ENCODE measurements at places on chromosomes 6 and 20. TPM values are rescaled to one million over a fixed set of nuclear protein-coding genes. Genes with fewer than 3 reads are reported as not detected.

The NEDD9 gene
- 10.5 TPM for polyA plus RNA-seq

The LSM2 gene
- 60.4 TPM for polyA plus RNA-seq

The ZFP57 gene
- polyA plus RNA-seq = 3.9 TPM

The DCDC2 gene
- polyA plus RNA-seq = 0.19 TPM

The POU5F1 gene
- 0.30 TPM for polyA plus RNA-seq

The TREM1 gene
- not detected for polyA plus RNA-seq

The HLA-DMB gene
- polyA plus RNA-seq = 3.0 TPM

The PPP1R16B gene
- 4.2 TPM for polyA plus RNA-seq

The ZNF341 gene
- polyA plus RNA-seq = 2.5 TPM

The BLOC1S5 gene
- polyA plus RNA-seq = 12.6 TPM

The CD109 gene
- 15.6 TPM for polyA plus RNA-seq

The ZNF165 gene
- 0.69 TPM for polyA plus RNA-seq

The ENPP5 gene
- 5.1 TPM for polyA plus RNA-seq

The HLA-DOB gene
- not detected for polyA plus RNA-seq

The ROMO1 gene
- polyA plus RNA-seq = 62.3 TPM

The C6orf136 gene
- polyA plus RNA-seq = 8.4 TPM

The SLC35D3 gene
- polyA plus RNA-seq = 0.10 TPM

The MICB gene
- 1.9 TPM for polyA plus RNA-seq

The ROS1 gene
- 0.11 TPM for polyA plus RNA-seq

The OLIG3 gene
- polyA plus RNA-seq = not detected

The REM1 gene
- 4.3 TPM for polyA plus RNA-seq

The IMPG1 gene
- polyA plus RNA-seq = 0.41 TPM

The TFAP2B gene
- 5.1 TPM for polyA plus RNA-seq

The GPR63 gene
- polyA plus RNA-seq = 2.7 TPM

The SOX18 gene
- polyA plus RNA-seq = 19.3 TPM

The ARFGEF3 gene
- 0.79 TPM for polyA plus RNA-seq

The FLRT3 gene
- 34.2 TPM for polyA plus RNA-seq

The TMC2 gene
- not detected for polyA plus RNA-seq

The HLA-DRB1 gene
- polyA plus RNA-seq = 9.6 TPM

The PKIB gene
- 1.1 TPM for polyA plus RNA-seq

The SASH1 gene
- polyA plus RNA-seq = 57.4 TPM

The MLN gene
- polyA plus RNA-seq = not detected

Measured in muscle of arm (tissue), 14 donors.